ENCODE measurements at places on chromosomes 3 and 15.

DNA sequence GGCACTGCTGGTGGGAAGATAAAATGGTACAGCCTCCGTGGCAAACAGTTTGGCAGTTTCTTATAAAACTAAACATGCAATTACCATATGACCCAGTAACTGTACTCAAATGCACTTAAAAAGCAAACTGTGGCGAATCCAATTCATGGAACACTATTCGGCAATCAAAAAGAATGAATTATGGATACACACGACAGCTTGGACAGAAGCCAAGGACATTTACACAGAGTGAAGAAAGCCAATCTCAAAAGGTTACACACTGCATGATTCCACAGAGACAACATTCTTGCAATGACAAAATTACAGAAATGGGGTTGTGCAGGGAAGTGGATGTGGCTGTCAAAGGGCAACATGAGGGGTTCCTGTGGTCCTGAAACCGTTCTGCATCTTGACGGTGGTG, 122.1 kb upstream of the IQSEC1 start:
- DNase-seq: no peak

GRCh38 chr3:97831140-97831539, 9.3 kb downstream of the CRYBG3 start:
- DNase-seq: no peak

GRCh38 chr3:157370867-157371266, 65.8 kb upstream of the PTX3 start:
- DNase-seq: no peak

DNA sequence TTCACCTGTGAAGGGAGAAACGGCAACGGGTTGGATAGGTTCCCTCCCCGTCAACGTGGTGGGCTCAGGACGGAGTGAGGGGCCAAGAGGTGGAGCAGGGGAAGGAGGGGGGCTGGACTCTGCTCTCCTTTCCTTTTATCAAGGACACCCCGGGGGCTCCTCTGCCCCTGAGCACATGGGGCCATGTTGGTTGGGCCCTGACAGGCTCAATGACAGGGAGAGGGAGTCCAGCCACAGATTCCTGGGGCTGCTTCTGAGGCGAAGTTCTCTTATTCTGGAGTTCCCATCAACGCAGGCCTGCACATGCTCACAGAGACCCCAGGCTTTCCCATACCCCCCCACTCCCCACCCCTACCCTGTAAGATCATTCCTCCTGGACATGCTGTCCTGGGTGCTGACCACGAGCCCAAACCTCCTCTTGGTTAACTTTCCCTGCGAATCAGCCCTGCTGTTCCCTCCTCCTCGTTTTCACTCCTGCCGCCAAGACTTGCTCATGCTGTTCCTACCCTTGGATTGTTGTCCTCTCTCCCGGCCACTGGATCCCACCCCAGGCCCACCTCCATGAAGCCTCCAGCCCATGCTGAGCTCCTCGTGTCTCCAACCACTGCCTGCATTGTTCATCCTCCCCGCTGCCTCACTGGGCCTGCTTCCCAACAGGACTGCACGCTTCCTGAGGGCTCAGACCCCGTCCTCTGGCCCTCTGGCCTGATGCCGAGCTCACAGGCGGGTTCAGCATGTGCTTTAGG, 61.2 kb downstream of the SENP2 start:
- DNase-seq: no peak

DNA sequence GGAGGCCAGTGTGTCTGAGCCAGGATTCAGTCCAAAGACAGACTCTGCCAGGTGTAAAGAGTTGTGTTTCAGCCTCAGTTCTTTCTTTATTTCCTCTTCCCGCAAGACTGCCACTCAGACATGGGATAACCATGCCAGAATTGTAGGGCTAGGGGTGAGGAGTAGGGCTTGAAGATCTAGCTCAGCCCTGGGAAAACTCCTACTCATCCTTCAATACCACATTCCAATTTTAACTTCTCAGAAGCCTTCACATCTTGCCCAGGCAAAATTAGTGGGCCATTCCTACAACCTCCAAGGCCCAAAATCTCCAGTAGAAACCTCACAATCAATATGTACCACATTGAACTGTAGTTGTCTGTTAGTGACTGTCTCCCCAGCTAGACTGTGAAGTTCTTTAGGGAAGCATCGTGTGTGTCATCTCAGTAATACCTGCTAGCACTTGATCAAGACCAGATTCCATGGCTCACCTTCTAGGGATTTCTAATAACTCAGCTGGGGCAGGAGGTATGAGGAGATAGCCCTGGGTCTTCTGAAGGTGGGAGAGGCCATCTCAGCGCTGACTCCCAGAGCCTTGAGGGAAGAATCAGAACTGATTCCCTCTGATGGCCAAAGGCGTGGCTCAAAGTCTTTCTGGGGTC, 19.7 kb downstream of the HRH1 start:
- no peak for DNase-seq

- DNase-seq: peak; percentile 8
Measured at GRCh38 chr15:77702211-77702957, 69.7 kb upstream of the LINGO1 start.

DNA sequence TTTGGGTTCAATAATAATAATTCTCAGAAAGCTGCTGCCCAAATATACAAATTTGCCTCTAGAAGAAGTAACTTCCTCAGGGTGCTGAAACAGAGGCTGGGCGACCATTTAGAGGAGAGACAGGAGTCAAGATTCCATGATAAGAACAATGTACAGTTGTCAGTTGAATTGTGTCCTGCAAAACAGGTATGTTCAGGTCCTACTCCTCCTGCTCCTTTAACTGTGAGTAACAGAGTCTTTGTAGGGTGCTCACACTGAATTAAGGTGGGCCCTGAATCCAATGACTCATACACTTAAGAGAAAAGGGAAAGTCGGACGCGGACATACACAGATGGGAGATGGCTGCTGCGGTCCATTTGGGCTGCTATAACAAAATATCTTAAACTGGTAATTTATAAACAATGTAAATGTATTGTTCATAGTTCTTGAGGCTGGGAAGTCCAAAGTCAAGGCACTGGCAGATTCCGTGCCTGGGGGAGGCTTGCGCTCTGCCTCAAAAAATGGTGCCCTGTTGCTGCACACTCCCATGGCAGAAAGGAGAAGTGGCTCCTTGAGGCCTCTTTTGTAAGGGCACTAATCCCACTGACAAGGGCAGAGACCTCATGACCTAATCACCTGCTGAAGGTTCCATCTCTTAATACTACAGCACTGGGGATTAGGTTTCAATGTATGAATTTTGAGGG, 55.1 kb downstream of the MB21D2 start:
- no peak for DNase-seq

- no peak for DNase-seq
Measured at GRCh38 chr3:125128861-125129501, 73.2 kb upstream of the HEG1 start.

GRCh38 chr15:63324770-63325169, 47.4 kb downstream of the APH1B start:
- peak; percentile 52 for DNase-seq

DNA sequence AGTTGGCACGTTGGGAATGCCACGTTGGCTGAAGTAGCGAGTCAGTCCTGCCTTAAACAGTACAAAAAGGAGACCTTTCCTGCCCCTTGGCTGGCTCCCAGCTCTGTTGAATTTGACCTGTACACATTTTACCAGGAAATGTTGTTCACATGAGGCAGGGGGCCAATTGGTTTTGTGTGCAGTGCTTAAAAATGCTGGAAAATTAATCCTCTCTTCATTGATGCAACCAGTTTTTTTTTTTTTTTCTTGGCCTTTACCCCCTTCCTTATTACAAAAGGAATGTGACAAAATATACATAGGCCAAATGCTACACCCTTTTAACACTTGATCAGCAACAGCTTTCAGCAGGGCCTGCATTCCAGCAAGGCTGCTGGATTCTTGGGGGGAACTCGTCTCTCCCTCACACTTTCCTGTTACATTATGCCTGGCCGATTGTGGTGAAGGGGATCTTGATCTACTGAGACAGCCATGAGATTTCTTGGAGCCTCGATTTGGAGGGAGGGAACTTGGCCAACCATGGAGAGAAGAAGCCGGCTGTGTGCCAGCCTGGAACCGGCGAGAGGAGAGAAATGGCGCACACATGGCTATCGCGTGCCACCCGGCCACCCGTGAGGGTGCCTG, 93.1 kb downstream of the DNASE1L3 start:
- no peak for DNase-seq

GRCh38 chr3:62068337-62068736, 305.0 kb downstream of the FEZF2 start:
- no peak for DNase-seq

GRCh38 chr15:69478259-69478781, 25.7 kb downstream of the RPLP1 start:
- peak; percentile 65 for DNase-seq

DNA sequence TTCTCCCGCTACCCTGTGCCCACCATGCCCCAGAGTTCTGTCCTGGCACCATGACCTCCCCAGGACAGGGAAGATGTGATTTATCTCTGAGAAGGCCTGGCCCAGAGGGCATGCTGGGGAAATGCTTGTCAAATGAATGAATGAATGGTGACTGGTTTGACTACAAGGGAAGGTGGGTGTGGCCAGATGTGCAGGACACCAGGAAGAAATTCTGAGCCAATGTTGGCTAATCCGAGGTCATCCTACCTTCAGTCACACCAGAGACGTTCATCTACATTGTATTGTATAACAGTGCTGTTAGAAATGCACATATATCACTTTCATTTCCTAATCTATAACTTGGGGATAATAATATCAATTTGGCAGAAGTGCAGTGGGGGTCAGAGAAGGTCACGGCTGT, 138.4 kb downstream of the FAM43A start:
- DNase-seq: no peak

DNA sequence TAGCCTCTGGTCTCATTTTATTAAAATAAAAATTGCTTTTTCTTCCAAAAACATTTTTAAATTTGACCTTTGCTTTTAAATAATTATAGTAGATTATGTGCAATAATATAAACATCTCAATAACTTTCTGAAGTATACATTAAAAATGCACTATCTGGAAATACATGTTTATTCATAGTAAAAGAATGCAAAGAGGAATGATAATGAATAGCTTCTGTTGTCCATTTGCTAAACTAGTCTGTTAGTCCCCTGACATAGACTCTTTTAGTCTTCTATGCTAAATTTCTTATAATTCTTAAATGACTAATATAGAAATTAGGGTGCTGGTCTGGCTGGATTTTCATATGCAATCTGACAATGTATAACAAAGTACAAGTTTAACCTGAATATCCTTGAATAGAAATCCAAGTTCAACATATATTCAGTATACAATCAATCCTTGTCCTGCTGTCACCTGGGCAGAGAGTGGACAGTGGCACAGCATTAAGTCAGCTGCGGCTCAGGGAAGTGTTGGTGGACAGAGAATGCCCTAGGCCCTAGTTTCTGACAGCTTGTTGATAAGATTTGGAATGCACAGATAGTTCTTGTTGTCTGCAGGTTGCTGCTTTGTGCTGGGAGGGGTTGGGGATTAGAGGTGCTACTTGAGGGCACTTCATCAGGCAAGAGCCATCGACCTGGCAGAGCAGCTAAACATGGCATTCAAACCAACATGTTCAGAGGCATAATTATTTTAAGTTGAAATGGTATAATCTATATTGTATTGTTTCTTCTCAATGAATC, 161.7 kb downstream of the MBNL1 start:
- no peak for DNase-seq

DNA sequence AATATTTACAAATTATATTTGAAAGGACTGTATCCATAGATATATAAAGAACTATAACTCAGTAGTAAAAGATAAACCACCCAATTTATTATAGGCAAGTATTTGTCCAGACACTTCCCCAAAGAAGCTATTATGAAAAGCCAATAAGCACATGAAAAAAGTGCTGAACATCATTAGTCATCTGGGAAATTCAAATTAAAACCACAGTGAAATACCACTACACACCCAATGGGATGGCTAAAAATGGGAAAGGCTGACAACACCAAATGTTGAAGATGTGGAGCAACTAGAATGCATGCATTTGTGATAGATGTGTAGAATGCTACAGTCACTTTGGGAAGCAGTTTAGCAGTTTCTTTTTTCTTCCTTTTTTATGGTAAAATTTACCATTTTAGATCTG, 147.0 kb downstream of the PDE8A start:
- no peak for DNase-seq

DNA sequence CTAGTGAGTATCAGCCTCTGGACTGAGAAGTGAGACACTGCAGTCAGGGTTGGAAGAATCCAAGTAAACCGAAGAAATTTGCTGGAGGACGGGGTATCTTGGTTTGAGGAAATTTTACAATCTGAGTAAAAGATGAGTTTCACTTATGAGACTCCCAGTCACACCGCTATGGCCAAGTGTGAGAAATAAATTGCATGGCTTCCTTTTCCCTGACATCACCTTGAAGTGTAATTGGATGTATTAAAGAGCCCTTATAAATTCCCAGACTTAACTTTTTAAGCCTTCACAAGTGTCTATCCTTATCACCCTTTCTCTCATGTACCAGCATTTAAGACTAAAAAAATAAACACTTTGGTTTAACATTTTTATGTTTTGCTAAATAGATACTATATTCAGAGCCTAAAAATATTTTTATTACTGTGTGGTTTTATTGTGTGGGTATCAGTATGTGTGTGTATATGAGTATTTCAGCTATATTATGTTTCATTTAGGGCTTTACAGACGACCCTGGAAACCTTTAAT, 23.8 kb downstream of the USP3 start:
- no peak for DNase-seq

DNA sequence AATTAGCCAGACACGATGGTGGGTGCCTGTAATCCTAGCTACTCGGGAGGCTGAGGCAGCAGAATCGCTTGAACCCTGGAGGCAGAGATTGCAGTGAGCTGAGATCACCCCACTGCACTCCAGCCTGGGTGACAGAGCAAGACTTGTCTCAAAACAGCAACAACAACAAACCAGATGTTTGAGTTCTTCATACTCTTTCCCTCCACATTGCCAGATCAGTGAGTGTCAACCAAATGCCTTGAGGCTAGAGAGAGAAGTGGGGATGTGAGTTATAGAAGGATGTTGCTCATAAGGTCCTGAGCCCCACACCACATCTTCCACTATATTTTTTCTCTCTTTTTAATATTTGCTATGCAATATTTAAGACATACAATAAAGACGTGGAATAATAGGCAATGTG, 19.8 kb downstream of the MAPKBP1 start:
- no peak for DNase-seq

GRCh38 chr3:42532229-42532628, 29.8 kb downstream of the VIPR1 start:
- no peak for DNase-seq

DNA sequence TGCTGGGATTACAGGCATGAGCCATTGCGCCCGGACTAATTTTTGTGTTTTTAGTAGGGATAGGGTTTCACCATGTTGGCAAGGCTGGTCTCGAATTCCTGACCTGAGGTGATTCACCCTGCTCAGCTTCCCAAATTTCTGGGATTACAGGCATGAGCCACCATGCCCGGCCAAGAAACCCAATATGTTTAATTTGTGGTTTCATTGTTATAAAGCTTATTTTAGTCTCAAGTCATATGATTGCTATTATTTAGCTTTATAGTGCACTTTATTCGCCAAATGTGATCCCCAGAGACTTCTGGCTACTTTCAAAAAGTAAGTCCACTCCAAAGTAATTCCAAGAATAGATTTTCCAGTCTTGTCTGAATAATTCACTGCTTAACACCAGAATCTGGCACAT, 19.3 kb upstream of the SLC4A7 start:
- no peak for DNase-seq

DNA sequence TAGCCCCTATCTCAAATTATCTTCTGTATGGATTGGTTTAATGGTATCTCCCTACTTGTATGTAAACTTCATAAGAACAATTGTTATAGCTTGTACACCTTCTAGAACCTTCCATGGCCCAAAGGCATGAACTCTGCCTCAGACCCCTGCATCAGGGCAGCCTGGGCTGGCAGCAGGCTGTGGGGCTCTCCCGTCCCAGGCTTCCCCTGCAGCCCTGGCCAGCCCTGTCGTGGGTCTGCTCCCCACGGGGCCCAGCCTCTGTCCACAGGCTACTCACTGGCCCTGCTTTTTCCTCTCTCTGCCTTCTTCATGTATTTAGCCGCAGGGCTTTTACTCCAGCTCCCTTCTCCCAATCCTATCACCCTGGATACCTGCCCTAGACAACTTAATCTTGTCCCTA, 4.4 kb downstream of the SCN5A start:
- DNase-seq: no peak
